ENCODE measurements at places on chromosomes 12 and 14. TPM values are rescaled to one million over a fixed set of nuclear protein-coding genes. Genes with fewer than 3 reads are reported as not detected.

Gene IL22
- not detected for total RNA-seq

Gene B4GALNT3
- 43.1 TPM for total RNA-seq

Gene SLCO1C1
- not detected for total RNA-seq

Gene DAO
- not detected for total RNA-seq

Gene SELPLG
- total RNA-seq, result 15.5 TPM

Gene PTCSC3
- not detected for total RNA-seq

Gene HECTD4
- total RNA-seq, result 39.4 TPM

Gene GNPTAB
- 19.4 TPM for total RNA-seq

Gene PKP2
- total RNA-seq, result 2.4 TPM

Gene SLC25A47
- total RNA-seq, result not detected

Gene CFAP251
- total RNA-seq, result 8.0 TPM

Gene TTC8
- total RNA-seq, result 40.4 TPM

Gene MGAT4C
- total RNA-seq, result 8.3 TPM

Gene NRIP2
- 2.2 TPM for total RNA-seq

Gene TOMM20L
- total RNA-seq, result not detected

Gene HNRNPC
- total RNA-seq, result 417 TPM

Gene CLEC9A
- total RNA-seq, result not detected

Gene CLEC4C
- total RNA-seq, result not detected

Measured in adrenal gland (tissue), 19 donors.